Frontal cortex (tissue), 4 donors: ENCODE measurements at places on chromosomes 13 and 19. TPM values are rescaled to one million over a fixed set of nuclear protein-coding genes. Genes with fewer than 3 reads are reported as not detected.

Gene SCN1B
- 0.82 TPM for total RNA-seq

Gene NPAS1
- total RNA-seq = 2.9 TPM

Gene IGFLR1
- 2.9 TPM for total RNA-seq

Gene GRWD1
- 6.9 TPM for total RNA-seq

Gene ZNF667
- total RNA-seq = 28.5 TPM

Gene FCGBP
- 0.82 TPM for total RNA-seq

Gene HIPK4
- total RNA-seq = not detected

Gene LILRB1
- not detected for total RNA-seq

Gene KLK4
- not detected for total RNA-seq

Gene SPACA7
- total RNA-seq = not detected

Gene GGN
- 0.82 TPM for total RNA-seq

Gene FBXO17
- total RNA-seq = 4.5 TPM

Gene MEF2B
- total RNA-seq = not detected

Gene MYO1F
- total RNA-seq = 1.6 TPM

Gene GPI
- 98.2 TPM for total RNA-seq

Gene SIGLEC12
- total RNA-seq = not detected

Gene IL12RB1
- 0.41 TPM for total RNA-seq

Gene CEACAM1
- total RNA-seq = not detected

Gene DMKN
- under 0.01 TPM for total RNA-seq

Gene ZNF254
- 112 TPM for total RNA-seq

Gene ONECUT3
- not detected for total RNA-seq

Gene CD209
- 0.82 TPM for total RNA-seq

Gene SKA3
- total RNA-seq = 16.3 TPM

Gene KLK2
- total RNA-seq = not detected

Gene ZNF99
- total RNA-seq = 0.41 TPM

Gene KRTDAP
- total RNA-seq = not detected
